ENCODE measurements at places on chromosomes 6 and 20.

DNA sequence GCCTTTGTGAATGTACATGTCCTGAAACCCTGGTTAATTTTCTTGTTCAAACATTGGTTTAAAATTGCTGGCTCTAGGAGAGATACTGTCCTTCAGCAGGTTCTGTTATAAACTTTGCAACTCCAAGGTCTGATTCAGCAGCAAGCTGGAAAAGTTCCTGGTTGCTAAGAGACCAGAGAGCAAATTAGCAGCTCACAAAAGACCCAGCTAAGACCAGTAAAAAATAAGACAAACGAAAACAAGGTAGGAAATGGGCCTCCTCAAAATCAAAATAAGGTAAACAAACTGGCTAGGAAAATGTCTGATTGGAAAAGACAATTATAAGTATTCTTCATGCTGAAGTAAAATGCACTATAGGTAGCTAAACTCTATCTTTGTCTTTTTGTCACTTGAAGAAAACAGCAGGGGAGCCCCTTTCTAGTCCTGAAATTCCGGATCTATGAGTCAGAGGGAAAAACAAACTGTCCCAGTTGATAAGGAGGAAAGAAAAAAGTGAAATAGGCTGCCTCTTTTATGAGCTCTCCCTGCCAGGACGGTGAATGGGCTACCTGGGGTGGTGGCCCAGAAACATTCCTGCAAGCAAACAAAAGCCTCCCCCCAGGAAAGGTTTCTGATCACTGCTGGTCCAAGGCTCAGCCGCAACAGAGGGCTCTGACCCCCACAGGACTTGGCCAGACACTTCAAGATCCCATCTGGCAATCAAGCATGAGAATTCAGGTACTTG lies 41.6 kb downstream of the UNC5CL start:
- no peak for DNase-seq

DNA sequence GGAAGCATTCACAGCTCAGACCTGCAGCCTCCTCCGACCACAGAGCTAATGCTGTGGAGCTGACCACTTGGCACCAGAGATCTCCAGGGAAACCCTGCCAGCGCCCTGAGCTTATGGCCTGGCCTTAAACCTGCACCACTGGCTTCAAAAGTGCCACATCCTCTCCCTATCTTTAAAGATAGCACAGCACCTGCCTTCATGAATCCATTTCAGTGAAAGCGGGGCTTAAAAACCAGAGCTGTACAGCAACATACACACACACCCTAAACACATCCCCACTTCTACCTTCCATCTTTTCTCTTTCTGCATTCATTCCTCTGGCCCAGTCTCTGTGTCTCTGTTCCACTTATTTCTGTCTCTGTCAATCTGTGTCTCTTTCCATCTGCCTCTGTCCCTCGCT lies 59.8 kb upstream of the CCDC167 start:
- no peak for DNase-seq

DNA sequence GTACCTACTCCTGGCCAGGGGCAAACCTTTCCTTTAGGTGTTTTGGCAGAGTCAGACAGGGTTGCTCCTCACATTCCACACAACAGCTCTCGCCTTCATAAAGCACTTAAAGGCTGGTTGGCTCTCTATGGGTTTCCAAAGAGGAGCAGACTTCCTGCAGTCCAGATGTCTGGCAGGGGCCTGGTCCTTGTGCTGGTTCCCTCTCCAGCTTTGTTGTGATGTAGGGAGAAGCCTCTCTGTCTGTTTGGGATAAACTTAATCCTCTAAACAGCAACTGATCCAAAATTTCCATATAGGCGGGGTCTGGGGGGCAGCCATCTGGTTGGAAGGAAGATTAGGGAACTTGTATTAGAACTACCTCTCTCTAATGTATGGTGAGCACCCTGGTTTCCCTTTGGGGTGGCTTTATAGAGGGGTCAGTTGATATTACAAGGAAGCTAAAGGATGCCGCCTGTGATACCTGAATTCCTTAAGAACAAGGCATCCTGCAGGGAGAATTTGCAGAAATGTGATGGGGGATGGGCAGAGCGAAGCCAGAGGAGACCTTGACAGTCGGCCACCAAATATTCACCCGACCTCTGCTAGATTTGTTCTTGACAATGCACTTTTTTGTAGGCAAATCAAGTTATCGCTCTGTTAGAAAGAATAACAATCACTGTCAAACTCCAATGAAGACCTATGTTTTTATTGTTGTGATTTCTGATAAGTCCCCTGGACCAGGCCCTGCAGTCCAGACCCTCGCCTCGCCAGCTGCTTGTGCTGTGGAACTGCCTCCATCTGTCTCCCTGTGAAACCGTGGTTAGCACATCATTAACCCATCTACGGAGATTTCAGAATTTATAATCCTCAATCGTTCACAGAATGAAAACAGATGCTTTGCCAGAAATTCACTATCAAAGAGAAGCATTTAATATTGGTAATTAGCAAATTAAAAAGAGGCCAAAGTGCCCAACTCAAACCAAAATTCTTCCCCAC lies 94.0 kb upstream of the RALGAPA2 start:
- no peak for DNase-seq

- no peak for DNase-seq
Observed at GRCh38 chr6:6674872-6675271, 86.4 kb downstream of the LY86 start.

- DNase-seq: no peak
Observed at GRCh38 chr6:97925504-97925903, 642.5 kb upstream of the MMS22L start.

- no peak for DNase-seq
Observed at GRCh38 chr20:5843054-5843592, 92.9 kb downstream of the SHLD1 start.

- DNase-seq: no peak
Observed at GRCh38 chr6:44221291-44221960, 2.0 kb upstream of the SLC29A1 start.

DNA sequence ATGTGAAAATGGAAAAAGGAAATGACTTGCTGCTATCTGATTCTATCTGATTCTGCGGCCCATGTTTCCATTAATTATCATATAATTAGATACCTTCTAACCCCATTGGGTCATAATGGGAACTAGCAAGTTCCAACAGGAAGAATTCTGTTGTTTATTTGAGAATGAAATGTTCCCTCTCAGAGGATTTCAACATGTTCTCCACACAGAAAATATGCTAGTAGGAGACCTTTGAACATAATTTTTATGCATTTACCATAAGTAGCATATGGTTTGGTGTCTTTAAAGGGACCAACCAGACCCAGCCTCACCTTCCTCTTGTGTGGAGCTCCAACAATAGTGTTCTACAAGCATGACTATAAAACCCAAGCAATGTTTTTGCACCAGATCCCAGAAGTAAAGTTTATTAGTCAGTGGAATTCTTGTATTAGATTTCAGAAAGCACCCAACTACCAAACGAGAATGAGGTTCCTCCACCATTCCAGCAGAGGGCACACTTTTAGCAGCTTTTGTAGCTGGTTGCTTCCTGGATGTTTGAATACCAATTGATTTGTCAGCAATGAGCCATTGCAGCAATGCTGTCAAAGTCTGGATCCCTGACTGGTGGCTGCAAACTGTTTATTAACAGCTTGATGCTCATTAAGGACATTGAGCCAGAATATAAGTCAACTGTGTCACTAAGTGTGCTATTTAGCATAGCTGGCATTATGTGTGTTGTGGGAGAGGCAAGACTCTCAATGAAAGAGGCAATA lies 143.6 kb upstream of the GJE1 start:
- DNase-seq: no peak

DNA sequence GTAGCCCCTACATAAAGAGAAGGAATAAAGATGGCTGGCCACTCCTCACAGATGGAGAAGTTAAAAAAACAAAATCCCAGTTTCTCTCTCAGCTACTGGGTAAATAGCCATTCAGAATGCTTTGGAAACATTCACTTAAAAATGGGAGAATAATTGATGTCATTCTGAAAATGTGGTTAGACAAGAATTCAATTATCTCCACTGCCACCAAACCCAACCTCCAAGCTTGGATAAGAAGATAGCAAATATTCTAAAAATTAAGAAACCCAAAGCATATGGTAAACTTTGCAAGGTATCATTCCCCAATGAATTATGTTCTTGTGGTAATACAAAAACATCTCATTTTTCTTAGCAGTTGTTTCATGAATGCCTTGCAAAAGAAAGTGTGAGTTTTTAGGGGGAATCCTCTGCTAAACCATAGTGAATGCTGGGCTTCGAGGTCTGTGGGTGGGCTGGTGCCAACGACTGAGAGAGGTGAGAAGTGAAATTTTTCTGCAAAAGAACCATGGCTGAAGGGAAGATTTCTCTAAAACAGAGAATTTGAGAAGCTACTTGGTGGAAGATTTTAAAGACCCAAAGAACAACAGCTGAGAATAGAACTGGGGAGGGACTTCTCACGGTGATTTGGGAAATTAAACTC lies 497.9 kb upstream of the JARID2 start:
- no peak for DNase-seq

All from C1 segment of cervical spinal cord (tissue), 14 donors.